ENCODE measurements at places on chromosomes 3 and 15.

GRCh38 chr3:16589120-16589519 is 16.1 kb downstream of the DAZL start:
- DNase-seq, result no peak

DNA sequence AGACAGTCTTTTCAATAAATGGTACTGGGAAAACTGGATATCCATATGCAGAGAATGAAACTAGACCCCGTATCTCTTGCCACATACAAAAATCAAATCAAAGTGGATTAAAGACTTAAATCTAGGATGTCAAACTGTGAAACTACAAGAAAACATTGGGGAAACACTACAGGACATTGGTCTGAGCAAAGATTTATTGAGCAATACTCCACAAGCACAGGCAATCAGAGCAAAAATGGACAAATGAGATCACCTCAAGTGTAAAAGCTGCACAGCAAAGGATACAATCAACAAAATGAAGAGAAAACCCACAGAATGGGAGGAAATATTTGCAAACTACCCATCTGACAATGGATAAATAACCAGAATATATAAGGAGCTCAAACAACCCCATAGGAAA is 38.4 kb upstream of the MBNL1 start:
- DNase-seq, result no peak

DNA sequence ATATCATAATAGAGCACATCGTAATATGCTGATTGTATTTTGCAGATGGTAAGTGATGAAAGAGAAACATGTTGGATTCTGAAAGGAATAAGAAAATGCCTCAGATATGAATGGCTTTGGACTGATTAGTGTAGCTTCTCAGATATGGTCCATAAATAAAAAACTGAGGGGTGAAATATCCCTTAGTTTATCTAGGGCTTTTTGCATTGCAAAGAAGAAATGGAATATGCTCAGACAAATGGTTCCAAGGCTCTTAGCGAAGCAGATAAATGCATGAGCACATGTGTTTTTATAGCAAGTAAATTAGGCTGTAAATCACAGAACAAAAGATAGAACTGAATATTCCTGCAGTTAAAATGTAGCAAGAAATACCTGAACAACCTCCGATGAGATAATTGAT is 820.9 kb upstream of the GRM7 start:
- no peak for DNase-seq

- no peak for DNase-seq
Observed at GRCh38 chr15:85518979-85519761, 138.8 kb downstream of the AKAP13 start.

DNA sequence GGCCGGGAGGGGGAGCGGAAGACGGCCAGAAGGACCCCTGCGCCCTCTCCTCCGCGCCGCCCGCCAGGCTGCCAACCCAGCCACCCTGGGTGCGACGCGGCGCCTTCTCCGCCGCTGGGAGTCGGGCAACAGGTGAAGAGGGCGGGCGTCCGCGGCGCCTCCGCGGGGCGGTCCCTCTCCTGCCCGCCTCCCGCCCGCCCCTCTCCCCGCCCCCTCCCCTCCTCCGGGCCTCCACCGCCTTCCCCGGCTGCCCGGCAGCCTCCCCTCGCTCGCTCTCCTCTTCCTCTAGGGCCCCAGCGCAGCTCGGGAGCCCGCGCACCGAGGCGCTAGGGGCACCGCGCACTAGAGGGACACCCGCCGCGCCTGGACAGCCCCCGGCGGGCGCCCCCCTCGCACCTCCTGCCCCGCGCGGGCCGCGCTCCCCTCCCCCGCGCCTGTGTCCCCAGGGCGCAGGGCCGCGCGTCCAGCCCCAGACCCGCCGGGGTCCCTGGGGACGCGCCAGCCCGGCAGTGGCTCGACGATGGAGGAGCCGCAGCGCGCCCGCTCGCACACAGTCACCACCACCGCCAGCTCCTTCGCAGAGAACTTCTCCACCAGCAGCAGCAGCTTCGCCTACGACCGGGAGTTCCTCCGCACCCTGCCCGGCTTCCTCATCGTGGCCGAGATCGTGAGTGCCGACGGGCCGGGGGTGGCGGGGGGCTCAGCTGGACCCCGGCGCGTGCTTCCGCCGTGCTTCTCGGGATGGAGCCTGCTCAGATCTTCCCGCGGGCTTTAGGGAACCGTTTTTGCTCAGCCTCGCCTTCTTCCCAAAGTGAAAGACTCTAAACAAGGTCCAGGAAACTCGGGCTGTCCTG is at the start of gene CMTM8:
CMTM8 (plus strand) TSS at position 228 of the 854 bp plus-strand sequence; CDS start at position 521, 293 bp downstream.
- DNase-seq, result peak; percentile 57

- no peak for DNase-seq
Observed at GRCh38 chr3:196486263-196486662, 17.3 kb downstream of the RNF168 start.

DNA sequence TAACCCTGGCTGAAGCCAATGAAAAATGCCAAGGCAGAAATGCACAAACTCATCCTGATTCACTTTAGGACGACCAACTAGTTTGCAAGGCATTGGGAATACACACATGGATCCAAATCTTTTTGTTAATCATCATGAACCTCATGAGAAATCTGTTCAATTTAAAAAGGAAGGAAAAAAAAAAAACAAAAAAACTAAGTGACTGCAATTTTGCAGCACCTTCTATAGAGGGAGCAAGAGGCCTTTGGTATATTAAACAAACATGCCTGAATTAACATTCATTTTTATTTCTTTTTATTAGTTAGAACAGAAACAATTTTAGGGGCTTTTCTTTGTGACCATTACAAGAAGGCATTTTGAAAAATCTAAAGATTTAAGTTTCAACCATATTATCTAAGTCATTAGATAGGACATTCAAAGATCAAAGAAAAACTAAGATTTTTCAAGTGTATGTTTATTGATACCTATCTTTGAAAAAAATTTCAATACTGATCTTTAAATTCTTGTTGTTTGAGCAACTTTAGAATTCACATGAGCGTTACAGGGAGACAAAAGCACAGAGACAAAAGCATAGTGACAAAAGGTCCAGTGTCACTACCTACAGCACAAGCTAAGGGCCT is 182.4 kb downstream of the CBLB start:
- DNase-seq, result no peak

DNA sequence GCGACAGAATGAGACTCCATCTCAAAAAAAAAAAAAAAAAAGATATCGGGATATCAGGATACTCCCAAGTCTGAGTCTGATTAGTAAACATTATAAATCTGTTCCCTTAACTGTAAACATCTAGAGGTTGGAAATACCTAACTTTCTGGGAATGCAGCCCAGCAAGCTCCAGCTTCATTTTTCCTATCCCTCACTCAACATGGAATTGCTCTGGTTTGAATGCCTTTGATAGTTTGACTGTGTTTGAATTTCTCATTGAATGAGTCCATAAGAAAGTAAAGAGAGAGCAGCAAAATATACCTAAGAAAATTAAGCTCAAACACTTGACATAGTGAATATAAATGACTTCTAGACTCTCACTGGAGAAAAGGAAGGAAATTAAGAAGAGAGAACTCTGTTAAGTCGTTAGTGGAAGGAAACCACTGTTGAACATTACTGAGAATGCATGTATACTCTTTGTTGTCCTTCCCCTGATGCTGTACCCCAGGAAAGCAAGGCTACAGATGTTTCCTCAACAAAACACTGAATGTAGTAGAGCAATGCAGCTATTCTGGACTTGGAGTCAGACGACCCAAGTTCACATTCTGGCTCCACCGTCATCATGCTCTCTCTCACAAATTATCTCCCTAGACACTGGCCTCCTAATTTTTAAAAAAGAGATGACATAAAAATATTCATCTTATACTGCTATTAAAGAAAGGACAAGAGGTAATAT is 62.4 kb downstream of the CD200 start:
- no peak for DNase-seq

GRCh38 chr3:57500506-57500905 is 43.6 kb downstream of the DNAH12 start:
- DNase-seq, result no peak

DNA sequence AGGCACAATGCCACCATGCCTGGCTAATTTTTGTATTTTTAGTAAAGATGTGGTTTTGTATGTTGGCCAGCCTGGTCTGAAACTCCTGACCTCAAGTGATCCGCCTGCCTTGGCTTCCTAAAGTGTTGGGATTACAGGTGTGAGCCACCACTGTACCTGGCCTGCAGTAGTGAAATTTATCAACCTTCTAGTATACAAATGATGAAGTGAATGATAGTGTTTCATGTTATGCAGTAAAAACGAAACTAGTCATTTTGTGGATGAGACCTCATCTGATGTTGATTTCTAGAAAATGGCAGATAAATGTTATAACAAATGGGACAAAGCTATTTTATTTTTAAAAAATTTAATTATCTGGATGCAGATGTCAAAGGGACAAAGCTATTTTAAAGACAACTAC is 32.9 kb downstream of the NXPE3 start:
- no peak for DNase-seq

DNA sequence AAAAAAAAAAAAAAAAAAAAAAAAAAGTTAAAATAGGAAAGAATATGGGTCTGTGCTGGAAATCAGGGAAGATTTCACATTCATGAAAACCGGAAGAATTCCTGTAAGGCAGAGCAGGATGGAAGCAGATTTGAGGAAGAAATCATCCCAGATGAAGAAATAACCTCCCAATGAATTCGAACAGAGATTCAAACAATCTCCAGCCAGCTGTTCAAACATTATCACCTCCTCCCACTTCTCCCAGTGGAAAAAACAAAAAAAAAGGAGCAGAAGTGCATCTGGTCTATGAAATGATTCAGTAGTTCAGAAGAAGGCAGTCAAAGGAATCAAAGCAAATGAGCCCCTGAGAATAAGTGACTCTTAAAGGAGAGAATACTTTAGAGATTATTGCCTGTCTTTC is 33.1 kb downstream of the CP start:
- no peak for DNase-seq

- no peak for DNase-seq
Observed at GRCh38 chr15:89893027-89893426, 767 bp downstream of the AP3S2 start.

DNA sequence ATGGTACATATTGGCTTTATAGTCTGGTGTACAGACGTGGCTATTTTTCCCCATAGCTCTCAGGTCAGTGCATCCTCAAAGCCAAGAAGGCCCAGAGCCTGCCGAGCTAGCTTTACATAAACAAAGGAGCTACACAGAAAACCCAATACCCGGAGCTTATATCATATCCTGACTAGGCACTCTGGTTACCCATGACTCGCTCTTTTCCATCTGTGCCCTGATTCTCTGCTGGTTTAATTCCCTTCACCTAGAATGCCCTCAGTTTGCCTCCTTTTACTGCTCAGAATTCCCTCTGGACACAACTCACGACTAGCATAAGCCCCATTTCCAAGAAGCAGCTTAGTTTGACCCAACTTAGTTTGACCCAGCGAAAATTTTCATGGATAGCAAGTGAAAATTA is 110.8 kb downstream of the TIGIT start:
- DNase-seq, result no peak

- no peak for DNase-seq
Observed at GRCh38 chr15:89203705-89204273, 17.6 kb downstream of the RLBP1 start.

Measured in NCI-H1930 (cell line).